ENCODE measurements at places on chromosomes 4 and X. TPM values are rescaled to one million over a fixed set of nuclear protein-coding genes. Genes with fewer than 3 reads are reported as not detected.

Gene CCKAR
- not detected for total RNA-seq

Gene OTUD4
- 53.5 TPM for total RNA-seq

Gene RBM41
- total RNA-seq: 12.6 TPM

Gene ZDHHC15
- 0.99 TPM for total RNA-seq
